ENCODE measurements at places on chromosomes 2 and 18.
A peak's percentile ranks its signal among the peaks of the same experiment; 100 is the strongest.

GRCh38 chr2:35508601-35509000, 847.0 kb upstream of the CRIM1 start:
- DNase-seq = no peak

GRCh38 chr2:127040169-127040568, 66.8 kb downstream of the BIN1 start:
- DNase-seq = no peak

GRCh38 chr2:171136024-171136423, 24.7 kb downstream of the TLK1 start:
- DNase-seq = no peak

DNA sequence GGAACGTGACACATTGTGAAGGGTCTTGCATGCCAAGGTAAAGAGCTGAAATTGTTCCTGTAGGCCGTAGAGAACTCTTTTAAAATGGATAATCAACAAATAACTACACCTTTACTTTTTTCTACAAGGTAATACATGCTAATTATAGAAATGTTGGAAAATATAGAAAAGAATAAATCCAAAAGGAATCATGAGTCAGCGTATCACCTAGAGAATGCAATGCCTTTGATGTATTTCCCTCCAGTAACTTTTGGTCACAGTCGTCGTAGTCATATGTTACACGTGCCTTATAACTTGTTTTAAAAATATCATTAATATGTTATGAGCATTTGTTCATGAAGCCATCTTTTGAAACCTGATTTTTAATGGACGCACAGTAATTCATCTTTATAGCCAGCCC, 100.6 kb downstream of the LIPG start:
- no peak for DNase-seq

DNA sequence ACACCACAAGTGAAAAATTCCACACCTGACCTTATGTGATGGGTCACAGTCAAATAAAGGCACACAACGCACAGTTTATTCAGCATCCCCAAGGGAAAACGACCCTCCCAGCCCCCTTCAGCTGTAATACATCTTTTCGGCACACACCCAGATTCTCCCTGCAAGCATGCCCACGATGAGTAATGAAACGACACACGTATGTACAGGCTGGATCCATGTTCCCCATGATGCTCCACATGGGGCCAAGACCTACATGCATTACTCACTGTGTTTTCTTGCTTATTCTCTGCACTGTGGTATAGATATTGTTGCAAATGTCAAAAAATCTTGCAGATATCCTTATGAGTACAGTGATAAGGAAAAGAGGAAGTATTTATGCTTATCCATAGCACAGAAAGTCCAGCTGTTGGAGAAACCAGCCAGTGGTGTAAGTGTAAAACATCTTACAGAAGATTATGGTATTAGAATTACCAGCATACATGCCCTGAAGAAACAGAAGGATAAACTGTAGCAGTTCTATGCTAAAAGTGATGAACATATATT, 32.5 kb upstream of the SGPP2 start:
- DNase-seq = no peak

DNA sequence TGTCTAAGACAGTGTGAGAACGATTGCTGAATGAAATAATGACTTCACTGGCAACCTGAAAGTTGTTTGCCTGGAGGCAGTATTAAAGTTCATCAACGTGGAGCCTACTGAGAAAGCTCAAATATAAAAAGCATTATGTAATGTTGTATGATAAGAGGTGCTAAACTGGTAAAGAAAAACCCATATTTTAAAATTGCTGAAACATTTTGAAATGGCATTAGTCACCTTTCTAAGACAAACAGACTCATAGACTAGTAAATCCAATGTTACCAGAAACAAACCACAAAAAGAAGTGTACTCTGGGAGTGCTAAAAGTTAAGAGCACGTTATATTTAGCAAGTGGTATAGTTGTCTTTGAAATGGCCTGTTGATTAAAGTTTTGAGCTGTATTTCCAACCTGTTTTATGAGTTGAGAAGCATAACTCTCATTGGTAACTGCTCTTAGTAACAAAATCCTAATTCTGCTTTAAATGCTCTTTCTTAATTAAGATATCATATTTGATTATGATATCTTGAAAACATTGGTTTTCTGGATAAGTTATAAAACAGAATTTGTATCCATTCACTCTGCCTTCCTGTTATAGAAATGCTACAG, 62.7 kb downstream of the CYP1B1 start:
- peak; percentile 31 for DNase-seq

DNA sequence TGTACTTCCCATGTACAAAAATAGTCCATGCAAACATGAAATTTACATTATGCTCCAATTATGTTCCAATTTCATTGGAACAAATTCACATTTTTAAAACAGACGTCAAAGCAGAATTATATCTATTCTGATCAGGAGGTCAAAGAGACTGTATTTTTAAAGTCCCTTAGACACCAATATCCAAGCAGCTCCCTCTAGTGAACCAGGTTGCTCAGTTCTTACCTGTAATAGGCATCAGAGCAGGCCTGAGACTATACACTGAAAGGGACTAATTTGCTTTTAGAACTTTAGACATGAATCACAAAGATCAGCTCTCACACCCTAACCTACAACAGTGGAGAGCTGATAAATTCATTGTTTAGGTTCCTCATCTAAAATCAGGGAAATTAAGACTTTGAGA, 273.9 kb downstream of the MBD2 start:
- no peak for DNase-seq

GRCh38 chr2:233982421-233983121, 65.4 kb downstream of the TRPM8 start:
- peak; percentile 91 for DNase-seq

- DNase-seq = no peak
These were observed 165.0 kb downstream of the ANTXR1 start for GRCh38 chr2:69177785-69178636.

DNA sequence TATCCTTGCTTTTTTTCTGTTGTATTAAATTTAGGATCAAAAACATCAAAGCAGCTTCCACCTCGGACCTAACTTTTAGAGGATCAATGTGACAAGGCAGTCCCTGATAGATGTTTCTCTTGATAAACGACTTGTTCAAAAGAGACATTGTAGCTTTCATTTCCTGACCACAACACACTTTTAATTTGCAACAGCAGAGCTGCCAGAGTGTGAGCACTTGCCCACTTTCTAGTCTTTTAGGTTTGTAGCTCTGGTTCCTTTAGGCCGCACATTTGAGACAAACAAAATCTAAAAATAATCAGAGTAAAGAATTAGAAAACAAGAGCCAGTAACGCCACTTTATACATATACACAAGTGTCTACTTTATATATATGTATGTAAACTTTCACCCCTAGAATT, 3.1 kb downstream of the FIGN start:
- peak; percentile 21 for DNase-seq

DNA sequence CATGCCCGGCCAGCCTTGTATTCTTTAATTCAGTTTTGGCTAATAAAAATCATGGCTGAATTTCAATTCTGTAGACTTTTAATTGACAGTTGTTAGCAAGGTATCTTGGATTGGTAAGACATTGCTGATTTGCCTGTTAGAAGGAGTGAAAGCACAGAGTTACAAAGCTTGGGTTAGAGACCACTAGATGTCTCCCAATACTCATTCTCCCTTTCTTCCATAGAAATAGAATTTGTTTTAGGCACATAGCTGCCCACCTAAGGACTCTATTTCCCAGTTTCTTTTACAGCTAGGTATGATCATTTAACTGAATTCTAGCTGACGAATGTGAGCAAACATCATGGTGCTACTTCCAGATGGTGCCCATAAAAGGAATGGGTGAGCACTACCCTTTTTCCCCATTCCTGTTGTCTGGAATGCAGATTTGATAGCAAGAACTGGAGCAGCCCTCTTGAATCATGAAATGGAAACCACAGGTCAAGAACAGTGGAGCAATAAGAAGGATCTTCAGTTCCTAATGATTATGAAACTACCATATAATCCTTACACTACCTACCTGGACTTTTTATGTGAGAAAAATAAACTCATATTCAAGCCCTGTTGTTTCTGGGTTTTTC, 17.5 kb downstream of the PECR start:
- peak; percentile 34 for DNase-seq

DNA sequence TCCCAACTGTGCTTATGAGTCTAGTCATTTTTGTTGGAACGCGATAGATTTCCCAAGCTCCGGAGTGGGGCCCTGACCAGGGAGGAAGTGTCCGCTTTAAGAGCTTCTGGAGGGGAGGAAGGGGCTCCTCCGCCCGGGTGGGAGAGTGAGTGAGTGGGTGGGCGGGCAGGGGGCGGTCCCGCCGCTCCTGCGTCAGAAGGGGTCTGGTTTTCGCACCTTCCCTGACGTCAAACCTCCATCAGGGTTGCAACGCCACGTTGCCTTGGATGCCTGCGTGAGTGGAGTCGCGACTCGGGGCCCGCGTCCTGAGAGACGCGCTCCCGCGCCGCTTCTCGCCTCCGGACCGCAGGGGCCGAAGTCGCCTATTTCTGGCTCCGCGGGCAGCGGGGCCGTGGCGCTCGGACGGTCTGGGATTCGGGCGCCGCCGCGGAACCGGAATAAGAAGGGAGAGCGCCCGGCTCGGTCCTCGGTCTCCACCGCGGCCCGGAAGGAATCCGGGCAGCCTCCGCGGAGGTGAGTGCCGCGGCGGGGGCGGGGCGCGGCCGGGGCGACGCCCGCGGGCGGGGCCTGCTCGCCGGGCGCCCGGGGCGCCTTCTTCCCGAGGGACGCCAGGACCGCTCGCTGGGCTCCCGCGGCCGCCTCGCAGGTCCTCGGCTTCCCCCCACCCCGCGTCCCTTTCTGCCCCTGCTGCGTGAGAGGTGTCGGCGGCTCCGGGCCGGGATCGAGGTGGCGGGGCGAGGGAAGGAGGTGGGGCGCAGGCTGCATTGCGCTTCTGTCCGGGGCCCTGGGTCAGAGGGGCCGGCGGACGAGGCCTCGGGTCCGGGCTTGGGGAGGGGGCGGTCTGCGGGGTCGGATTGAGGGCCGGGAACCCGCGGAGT, at the start of gene ZDBF2:
TSS of gene ZDBF2 (plus strand) at position 230 of the 878 bp plus-strand sequence. CDS start 7,187 bp downstream, outside the sequence.
- DNase-seq = peak; percentile 33

DNA sequence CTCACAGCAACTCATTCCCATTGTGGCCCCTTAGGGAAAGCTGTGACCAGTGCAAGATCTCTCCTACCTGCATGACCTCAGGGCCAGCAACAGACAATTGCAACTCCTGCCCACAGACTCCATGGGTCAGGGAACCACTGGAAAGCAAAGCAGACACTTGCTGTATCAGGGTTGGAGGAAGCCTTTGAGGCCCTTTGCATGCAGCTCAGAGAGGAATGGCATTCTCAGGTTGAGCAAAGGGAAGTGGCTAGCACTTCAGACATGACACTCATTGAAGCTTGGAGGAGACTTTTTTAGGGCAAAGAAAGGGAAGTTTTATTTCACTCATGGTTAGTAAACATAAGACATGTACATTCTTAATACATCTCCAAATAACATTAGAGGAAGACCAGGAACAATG, 22.1 kb downstream of the IL1F10 start:
- DNase-seq = no peak

DNA sequence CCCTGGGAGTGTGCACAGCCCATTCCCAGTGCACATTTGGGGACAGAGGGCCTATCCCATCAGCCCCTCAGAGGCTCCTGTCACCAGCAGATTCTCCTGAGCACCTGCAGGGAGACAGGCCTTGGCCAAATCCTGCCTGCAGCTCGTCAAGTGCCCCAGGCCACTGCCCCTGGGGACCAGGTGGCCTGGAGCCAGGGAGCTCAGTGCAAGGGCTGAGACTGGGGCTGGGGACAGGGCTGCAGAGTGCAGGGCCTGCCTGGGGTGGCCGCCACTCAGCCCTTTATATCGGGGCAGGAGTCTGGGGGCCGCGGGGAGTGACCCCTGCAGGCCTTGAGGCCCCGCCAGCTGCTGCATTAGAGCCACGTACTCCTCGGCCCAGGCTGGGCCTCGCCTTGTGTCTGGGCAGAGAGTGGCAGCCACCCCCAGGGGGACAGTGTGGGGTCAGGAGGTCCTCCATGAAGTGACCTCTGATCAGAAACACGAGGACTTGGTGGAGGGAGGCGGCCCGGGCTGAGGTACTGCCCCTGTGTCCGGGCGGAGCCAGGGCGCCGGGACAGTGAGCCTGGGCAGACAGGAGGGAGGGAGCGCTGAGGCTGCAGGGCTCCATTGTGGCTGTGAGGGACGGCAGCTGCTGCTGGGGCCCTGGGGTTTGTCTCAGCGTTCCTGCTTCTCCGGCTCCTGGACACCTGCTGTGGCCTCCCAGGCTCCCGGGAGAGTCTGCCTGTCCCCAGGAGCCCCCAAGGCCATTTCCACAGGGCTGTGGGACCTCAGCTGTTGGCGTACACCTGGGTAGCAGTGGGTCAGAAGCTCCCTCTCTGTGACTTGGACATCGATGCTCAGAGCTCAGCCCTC, 24.2 kb downstream of the GPC1 start:
- no peak for DNase-seq

GRCh38 chr2:216775043-216775453, 79.7 kb upstream of the IGFBP5 start:
- peak; percentile 97 for DNase-seq
